ENCODE measurements at places on chromosomes 3 and 15.

- no peak for DNase-seq
Observed at GRCh38 chr3:34676436-34676835, 878.0 kb downstream of the PDCD6IP start.

GRCh38 chr3:133058243-133058642, 20.1 kb downstream of the TMEM108 start:
- DNase-seq: no peak

DNA sequence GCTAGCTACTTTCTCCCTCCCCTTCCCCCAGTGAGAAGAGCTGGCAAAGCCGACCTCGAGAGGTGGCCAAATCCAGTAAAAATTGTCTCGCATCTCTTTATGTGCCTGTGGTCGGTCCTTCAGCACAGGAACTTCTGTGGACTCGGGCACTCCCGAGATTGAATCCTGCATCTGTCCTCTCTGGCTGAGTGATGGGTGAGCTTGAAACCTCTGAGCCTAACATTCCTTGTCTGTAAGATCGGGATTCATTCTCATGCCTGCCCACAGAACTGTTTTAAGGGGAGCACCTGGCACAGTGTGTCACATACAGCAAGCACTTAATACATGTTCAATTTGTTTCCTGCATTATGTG, 11.3 kb downstream of the CX3CR1 start:
- DNase-seq: no peak

GRCh38 chr15:100021653-100022052, 288.4 kb upstream of the LYSMD4 start:
- DNase-seq: no peak

DNA sequence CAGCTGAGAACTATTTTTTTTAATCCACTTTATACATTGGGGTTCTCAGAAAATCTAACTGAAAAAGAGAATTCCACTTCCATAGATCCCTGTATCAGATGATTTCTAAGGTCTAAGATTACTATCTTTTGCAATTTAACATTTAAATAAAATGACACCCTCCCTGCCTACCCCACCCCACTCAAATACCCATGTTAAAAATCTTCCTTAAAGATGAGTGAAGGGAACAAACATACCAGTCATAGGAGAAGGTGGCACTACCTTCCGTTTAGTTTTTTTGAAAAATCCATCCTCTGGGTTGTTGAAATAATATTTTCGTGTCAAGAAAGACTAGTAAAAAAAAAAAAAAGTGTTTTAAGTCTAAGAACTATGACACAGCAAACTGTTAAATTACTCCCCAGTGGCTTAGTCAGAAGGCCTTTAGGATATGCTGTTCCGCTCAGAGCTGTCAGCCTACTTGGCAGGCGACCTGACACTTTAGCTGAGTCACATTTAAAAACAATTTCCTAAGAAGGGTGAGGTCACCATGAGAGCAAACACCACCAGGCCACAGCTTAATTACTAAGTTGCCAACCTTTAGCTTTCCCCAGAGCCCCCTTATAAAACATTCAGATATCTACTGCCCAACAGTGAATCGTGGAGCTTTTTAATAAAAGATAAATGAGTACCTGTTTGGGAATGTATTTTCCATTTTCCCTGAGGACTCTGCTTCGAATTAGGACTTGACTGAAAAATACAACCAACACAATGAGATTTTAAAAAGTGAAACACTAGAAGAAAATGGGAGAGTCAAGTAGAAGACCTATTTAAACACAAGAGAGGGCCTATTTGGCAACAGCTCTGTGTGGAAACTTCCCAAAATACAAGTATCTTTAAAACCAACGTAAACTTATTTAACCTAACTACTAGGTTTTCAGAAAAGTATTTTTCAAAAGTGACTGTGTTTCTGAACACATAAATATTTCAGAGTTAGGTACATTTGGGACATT, 9.6 kb downstream of the EMC3 start:
- no peak for DNase-seq

DNA sequence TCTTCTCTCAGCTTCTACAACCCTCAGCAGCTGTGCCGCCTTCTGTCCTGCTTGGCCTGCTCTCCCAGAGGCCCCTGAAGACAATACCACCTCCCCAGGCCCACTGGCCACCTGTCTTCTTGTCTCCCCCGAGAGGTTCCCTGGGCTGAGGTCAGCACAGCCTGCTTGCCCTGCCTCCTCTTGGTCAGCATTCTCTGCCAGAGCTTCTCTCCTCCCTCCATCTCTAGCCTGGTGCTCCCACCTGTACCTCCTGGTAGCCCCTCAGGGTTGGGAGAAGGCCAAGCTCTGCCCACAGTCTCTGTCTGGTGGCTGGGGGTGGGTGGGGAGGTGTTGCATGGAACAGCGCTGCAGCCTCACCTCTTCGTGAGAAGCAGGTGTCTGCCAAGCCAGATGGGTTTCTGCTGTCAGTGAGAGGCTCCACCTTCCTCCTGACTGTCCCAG, 5.6 kb upstream of the ISLR start:
- no peak for DNase-seq
